ENCODE measurements at places on chromosomes 4 and X. TPM values are rescaled to one million over a fixed set of nuclear protein-coding genes. Genes with fewer than 3 reads are reported as not detected.

NDUFC1 gene
- 80.2 TPM for total RNA-seq

GCNA gene
- 18.0 TPM for total RNA-seq

RAB41 gene
- not detected for total RNA-seq

WAS gene
- 2.5 TPM for total RNA-seq

PNCK gene
- 50.6 TPM for total RNA-seq

TRIM61 gene
- 0.23 TPM for total RNA-seq

HPGD gene
- total RNA-seq = 37.7 TPM

GAGE12H gene
- not detected for total RNA-seq

MAGEA12 gene
- 5.6 TPM for total RNA-seq

QRFPR gene
- total RNA-seq = 0.40 TPM

CXCL11 gene
- 0.23 TPM for total RNA-seq

FRG2 gene
- total RNA-seq = not detected

OCIAD1 gene
- total RNA-seq = 114 TPM

KDR gene
- 22.7 TPM for total RNA-seq

CFAP47 gene
- total RNA-seq = 0.45 TPM

CT83 gene
- 5.6 TPM for total RNA-seq

EDA gene
- 8.1 TPM for total RNA-seq

AWAT2 gene
- total RNA-seq = not detected

PPM1K gene
- total RNA-seq = 63.7 TPM

DOK7 gene
- total RNA-seq = 8.2 TPM

DIPK2B gene
- total RNA-seq = 14.9 TPM

NAAA gene
- total RNA-seq = 174 TPM

ADH6 gene
- total RNA-seq = not detected

CENPVL1 gene
- 3.0 TPM for total RNA-seq

PRSS12 gene
- total RNA-seq = 1.7 TPM

STS gene
- total RNA-seq = 9.8 TPM

PWWP3B gene
- 1.2 TPM for total RNA-seq

ADGRG2 gene
- total RNA-seq = 6.0 TPM

HMX1 gene
- total RNA-seq = not detected

TLL1 gene
- 4.1 TPM for total RNA-seq

MAGED4 gene
- total RNA-seq = 0.73 TPM

IL2 gene
- not detected for total RNA-seq

PABPC1L2B gene
- not detected for total RNA-seq

HTRA3 gene
- 6.0 TPM for total RNA-seq

GPRASP3 gene
- total RNA-seq = 5.9 TPM

CD38 gene
- 4.6 TPM for total RNA-seq

SPON2 gene
- 134 TPM for total RNA-seq

CYSLTR1 gene
- 0.97 TPM for total RNA-seq

PCDH10 gene
- 7.2 TPM for total RNA-seq

ART3 gene
- 24.8 TPM for total RNA-seq

PNMA6A gene
- total RNA-seq = 0.14 TPM

HTN1 gene
- not detected for total RNA-seq

MUC7 gene
- total RNA-seq = not detected

HPSE gene
- total RNA-seq = 1.5 TPM

FAM9C gene
- total RNA-seq = not detected

NALF2 gene
- 2.2 TPM for total RNA-seq

N4BP2 gene
- 8.7 TPM for total RNA-seq

RBM47 gene
- 302 TPM for total RNA-seq

MAML3 gene
- 30.6 TPM for total RNA-seq

IL1RAPL1 gene
- total RNA-seq = 0.23 TPM

FAM47A gene
- 0.17 TPM for total RNA-seq

ZIC3 gene
- total RNA-seq = not detected

SPIN2A gene
- total RNA-seq = 1.1 TPM

DCTD gene
- total RNA-seq = 62.3 TPM

FUNDC1 gene
- 12.2 TPM for total RNA-seq

HOPX gene
- total RNA-seq = 117 TPM

LRCH2 gene
- 7.0 TPM for total RNA-seq
